ENCODE measurements at places on chromosomes 5 and 9.
A peak's percentile ranks its signal among the peaks of the same experiment; 100 is the strongest.

- DNase-seq = no peak
Measured at GRCh38 chr5:51138164-51138563, 245.1 kb upstream of the ISL1 start.

- no peak for DNase-seq
Measured at GRCh38 chr9:132383462-132383883, 23.2 kb downstream of the TTF1 start.

DNA sequence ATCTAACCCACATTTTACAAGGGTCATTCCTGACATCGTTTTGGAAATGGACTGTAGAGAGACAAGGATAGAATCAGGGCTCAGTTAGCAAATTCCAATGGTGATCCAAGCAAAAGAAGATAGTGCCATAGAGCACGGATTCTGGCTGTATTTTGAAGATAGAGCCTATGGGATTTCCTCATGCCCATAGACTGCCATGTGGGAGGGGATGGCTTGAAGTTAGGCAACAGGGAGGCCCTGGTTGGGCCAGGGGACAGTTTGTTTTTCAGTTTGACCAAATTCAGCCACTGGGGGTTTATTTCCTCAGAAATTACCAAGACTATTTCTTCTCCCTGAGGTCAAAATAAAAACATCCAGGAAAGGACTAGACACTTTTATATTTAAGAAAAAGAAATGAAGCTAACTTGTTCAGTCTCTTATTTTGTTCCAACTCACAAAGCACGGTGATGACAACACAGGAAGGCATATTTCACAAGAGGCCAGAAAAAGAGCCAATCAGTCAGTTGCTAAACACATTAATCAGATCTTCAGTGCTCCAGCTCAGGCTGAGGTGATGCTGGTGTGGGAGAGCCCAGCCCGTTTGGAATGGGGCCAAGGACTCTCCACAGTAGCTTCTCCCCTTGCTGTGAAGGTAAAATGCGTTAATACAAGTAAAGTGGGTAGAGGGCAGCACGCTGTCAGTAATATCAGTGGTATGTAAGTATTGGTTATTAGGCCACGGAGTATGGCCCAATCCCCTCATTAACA, 4.4 kb upstream of the DCTN4 start:
- DNase-seq = no peak

DNA sequence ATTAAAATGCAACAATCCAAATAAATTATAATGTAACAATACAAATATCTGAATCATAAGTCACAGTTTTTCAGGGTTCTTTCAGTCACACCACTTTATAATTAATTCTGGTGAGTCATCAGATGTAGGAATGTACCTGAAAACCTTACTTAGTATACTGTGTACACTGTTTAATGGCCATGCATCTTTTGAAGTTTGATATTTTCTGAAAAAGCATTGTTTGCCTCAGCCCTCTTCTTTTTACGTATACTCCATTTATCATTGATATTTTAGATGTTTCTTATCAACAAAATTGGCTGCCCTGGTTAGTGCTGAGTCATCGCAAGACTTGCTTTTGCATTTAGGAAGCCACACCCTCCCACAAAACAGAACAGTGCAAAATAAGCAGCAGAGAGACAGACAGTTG, 218.6 kb downstream of the PJA2 start:
- peak; percentile 16 for DNase-seq

DNA sequence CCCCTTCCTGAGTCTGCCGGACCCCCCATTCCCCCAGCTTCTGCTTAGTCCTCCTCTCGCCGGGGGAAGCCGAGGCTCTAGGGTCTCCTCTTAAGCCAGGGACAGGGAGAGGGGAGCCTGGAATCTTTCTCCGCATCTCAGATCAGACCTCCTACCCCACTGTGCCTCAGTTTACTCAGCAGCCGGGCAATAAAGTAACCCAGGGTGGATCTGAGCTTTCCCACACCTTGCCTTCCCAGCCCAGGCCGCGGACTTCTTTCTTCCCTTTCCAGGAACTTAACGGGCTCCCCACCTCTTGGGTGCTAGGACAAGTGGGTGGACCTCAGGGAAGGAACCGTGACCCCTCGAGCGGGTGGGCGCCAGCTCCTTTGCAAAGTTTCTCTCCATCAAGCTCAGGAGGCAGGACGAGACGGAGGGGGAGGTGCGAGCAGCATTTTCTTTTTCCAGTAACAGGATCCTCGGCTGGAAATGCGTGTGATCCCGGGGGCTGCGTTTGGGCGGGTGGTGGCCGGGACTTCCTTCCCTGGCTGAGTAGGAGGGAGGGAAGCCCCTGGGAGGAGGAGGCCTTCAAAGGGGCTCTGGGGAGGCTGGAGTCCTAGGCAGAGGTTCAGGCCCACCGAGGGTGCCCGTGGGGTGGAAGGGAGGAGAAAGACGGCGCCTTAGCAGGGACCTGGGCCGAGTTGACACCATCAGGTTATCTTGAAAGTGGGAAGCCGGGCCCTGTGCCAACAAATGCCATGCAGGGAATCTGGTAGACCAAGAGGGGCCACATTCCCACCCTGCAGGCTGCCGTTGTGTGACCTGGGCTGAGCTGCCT, 795 bp downstream of the DAB2IP start:
- DNase-seq = no peak

GRCh38 chr9:91582181-91582580, 158.5 kb upstream of the NFIL3 start:
- DNase-seq = no peak

- peak; percentile 33 for DNase-seq
Measured at GRCh38 chr5:131164191-131165118, 601 bp downstream of the HINT1 start.

- DNase-seq = no peak
Measured at GRCh38 chr5:52961274-52961681, 27.9 kb upstream of the ITGA2 start.

- no peak for DNase-seq
Measured at GRCh38 chr9:126510564-126510963, 103.2 kb upstream of the LMX1B start.

DNA sequence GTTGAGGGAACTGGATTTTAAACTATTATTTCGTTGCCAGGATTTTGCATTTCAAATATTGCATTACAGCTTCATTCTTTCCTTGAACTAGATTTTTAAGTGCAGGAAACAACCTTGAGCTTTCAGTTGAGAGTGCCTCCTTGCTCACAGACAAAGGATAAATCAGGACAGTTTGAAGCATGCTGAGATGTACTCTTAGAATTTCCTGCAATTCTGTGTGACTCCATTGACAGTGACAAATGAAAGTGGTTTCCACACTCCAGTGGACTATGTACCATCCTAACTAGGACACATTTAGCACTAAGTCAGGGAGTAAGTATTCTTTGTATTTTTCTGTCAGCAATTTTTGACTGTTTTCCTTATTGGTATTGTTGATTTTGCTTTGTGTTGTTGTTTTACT, 100.0 kb upstream of the PLCXD3 start:
- no peak for DNase-seq

DNA sequence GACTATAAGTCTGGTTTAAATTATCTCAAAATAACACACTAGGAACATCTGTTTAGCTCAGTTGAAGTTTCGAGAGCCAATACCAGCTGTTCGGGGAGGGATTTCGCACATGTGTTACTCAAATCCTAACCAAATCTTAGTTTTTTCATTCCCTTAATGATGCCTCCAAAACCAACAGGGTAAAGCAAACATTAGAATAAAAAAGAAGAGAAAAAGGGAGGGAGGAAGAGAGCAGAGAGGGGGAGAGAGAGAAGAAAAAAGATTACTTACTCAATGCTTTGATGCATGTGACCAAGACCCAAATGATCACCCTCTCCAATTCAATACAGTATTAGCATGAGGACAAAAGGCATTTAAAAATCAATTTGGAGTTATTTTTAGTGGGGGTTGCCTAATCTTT, 86.0 kb upstream of the NR5A1 start:
- DNase-seq = peak; percentile 41

DNA sequence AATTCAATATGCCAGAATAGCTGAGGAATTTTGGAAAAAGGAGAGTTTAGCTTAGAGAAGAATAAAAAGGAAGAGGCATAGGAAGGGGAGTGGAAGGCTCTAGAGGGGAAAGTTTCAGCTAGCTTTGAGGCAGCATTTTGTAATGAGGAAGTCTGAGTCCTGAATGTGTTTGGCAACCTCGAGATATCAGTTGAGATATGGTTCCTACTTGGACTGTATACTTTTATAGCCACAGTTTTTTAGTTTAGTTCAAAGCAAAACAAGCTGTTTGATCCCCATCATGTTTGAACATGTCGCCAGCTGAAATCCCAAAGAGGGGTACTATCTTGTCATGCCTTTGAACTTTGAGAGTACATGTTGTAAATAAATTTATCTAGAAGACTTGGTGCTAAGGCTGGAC, 559.0 kb upstream of the FTMT start:
- DNase-seq = no peak

- no peak for DNase-seq
Measured at GRCh38 chr5:118466418-118466817, 521.9 kb downstream of the DTWD2 start.

- DNase-seq = no peak
Measured at GRCh38 chr5:84092738-84093137, 291.9 kb downstream of the EDIL3 start.

DNA sequence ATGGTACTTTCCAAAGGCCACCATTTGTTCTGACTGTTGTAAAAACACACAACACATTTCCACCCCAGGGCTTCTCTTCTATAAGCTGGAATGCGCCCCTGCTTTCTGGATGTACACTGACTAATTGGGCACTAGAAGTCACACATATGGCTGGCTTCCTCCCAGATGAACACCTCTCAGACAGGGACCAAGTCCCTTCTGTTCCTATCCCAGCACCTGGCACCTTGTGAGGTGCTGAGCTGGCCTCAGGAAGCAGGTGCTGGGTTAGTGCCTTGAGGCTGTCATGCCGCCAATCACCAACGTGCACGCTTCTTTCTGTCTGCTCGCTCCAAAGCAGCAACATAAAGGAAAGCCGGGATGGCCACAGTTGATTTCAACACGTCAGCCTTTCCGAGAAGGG, 93.2 kb downstream of the FSTL4 start:
- no peak for DNase-seq

DNA sequence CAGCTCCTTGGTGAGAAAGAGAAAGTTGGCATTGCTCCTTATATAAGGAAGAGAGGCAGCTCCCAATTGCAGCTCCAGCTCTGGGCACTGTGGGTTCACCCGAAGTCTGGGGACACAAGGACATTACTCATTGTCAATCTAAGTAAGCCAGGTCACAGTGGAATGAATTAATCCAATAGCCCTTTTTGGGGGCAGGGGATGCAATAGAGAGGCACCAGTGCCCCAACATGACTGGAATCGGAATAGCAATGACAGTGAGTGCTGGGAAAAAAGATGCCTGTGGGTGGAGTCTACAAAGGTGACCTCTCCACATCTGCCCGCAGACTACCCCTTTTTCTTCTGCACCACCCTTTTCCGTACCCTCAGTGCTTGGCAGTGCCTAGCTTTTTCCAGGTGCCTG, 11.1 kb upstream of the NEUROG1 start:
- DNase-seq = no peak

GRCh38 chr9:137199411-137200121, 975 bp downstream of the TPRN start:
- DNase-seq = no peak

DNA sequence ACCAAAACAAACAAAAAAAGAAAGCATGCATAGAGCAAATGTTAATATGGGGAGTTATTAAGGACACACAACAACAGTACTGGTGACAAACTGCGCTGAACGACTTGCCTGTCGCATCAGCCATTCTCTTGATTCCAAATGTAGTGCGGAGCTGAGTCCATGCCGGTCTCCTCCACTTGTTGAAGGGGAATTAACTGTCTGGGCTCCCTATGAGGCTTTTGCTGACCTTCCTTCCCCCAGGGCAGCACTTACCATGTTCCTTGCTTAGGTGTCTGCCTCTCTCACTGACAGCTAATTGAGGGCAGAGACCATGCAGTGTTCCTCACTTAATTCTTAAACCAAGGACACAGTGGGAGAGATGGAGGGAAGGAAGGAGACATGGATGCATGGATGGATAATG, 40.8 kb upstream of the FAT2 start:
- DNase-seq = no peak

DNA sequence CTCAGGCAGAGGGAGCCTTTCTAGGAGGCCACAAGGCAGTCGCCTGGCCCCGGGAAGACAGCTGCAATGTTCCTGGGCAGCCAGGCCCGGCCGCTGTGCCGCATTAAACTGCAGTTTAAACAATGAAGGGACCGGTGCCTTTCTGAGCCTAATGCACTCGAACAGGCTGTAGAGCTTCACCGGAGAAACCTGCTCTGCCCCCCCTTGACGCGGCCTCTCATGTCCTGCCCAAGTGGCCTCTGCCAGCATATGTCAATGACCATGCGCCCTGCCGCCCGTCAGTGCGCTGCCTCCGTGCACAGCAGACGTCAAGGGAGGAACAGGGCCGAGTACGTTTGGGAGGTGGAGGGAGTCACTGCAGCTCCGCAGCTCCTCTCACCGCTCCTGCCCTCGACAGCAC, 38.4 kb upstream of the BARHL1 start:
- no peak for DNase-seq

DNA sequence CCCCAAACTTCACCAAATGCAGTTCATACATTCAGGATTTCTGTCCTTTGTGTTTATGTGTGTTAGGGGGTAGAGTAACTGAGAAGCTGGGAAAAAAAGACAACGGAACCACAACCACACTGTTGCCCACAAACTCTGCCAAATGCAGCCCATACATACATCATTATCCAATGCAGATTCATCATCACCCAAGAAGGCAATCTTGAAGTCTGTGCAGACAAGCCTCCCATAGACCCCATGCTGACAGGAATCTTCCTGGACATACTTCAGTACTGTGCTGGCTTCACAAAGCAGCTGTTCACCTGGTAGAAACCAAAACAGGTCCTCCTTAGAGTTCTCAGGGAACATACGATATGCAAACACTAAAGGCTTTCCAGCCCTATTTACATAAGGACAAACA, 38.9 kb downstream of the MTMR12 start:
- DNase-seq = no peak

DNA sequence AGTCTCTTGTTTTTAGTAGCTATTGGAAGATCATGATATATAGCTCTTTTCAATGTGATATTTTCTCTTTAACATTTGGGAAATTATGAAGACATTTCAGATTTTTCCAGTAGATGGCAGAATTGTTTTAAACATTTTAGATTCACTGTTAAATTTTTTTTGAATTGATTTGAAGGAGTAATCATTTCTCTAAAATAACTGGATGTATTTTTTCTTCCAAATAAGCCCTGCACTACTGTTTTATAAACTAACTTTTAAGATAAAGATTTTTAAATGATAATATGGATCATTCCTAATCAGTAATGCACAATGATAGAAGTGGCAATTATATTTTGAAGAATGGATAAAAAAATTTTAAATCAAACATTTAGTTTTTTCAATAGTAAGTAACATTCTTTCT, 14.2 kb downstream of the NDUFAF2 start:
- no peak for DNase-seq

DNA sequence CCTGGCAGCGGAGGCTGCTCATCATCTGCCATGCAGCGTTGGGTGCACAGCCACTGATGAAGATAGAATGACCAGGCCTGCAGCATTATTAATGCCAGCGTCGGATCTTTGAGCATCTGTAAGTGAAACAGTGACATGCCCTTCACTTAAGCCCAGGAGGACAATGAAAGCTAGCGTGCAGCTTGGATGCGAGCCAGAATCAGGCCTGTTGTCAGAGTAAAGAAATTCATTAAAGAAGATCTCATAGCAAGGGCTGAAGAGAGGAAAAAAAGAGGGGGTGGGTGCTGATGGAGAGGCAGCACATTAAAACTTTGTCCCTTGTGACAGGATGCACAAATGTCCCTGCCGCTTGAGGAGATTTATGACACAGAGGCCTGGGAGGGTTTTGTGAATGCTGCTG, 186.1 kb upstream of the MAST4 start:
- DNase-seq = no peak

GRCh38 chr9:133792721-133793470, 54.7 kb upstream of the SARDH start:
- peak; percentile 21 for DNase-seq
